ENCODE measurements at places on chromosomes 1 and 21.
A peak's percentile ranks its signal among the peaks of the same experiment; 100 is the strongest.

DNA sequence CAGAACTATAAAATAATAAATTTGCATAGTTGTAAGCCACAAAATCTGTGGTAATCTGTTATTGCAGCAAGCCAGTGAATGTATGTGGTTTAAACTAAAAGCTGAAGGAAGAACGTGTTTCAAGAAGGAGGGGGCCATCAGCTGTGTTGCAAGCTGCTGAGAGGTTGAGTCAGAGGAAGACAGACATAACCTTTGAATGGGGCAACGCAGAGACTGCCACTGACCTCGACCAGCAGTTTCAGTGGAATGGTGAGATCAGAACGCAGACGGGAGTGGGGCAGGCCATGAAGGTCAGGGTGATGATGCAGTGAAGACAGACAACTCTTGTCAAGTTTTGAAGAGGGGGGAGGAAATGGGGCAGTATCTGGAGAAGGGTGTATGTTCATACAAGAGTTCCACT is 23.2 kb upstream of the QSOX1 start:
- no peak for DNase-seq

GRCh38 chr1:156860628-156861423 is at the start of gene NTRK1:
Gene NTRK1 (plus strand): TSS chr1:156860865. CDS start chr1:156860935, 70 bp downstream.
- peak; percentile 47 for DNase-seq

- DNase-seq, result no peak
These were observed 86.0 kb downstream of the LRRC53 start for GRCh38 chr1:74426208-74426937.

DNA sequence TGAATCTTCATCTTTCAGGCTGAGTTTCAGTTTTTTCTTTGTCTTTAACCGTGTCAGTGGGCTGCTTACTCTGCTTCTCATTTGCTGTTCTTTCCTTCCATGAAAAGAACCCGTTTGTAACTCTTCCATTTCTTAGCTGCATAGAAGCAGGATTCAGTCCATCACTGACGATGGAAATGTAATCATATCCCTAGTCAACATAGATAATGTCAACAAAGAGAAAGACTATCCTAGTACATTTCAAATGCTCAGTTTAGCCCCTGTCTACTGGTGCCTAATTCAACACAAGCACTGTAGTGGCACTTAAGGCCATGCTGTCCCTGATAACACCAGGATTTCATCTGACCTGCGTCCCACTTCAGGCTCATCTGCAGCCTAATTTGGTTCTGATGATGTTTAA is 376 bp downstream of the GBP1 start:
- DNase-seq, result no peak

DNA sequence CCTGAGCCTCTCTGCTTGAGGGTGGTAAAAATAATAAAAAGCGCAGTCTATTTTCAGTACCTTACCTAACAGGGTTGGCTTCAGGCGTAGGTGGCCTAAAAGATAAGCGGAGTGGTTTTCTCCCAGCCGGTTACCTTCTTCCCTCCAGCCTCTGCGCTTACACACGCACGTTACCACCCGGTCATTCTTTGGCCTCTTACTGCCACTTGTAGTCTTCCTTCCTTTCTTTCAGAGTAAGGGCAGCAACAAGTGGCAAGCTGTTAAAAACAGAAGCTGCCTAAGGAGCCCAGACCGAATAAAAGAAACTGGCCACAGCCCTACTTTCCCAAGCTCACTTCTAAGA is 35.4 kb downstream of the CLCA1 start:
- no peak for DNase-seq

- DNase-seq, result no peak
These were observed 1.6 kb upstream of the DNMT3L start for GRCh38 chr21:44263221-44263760.

DNA sequence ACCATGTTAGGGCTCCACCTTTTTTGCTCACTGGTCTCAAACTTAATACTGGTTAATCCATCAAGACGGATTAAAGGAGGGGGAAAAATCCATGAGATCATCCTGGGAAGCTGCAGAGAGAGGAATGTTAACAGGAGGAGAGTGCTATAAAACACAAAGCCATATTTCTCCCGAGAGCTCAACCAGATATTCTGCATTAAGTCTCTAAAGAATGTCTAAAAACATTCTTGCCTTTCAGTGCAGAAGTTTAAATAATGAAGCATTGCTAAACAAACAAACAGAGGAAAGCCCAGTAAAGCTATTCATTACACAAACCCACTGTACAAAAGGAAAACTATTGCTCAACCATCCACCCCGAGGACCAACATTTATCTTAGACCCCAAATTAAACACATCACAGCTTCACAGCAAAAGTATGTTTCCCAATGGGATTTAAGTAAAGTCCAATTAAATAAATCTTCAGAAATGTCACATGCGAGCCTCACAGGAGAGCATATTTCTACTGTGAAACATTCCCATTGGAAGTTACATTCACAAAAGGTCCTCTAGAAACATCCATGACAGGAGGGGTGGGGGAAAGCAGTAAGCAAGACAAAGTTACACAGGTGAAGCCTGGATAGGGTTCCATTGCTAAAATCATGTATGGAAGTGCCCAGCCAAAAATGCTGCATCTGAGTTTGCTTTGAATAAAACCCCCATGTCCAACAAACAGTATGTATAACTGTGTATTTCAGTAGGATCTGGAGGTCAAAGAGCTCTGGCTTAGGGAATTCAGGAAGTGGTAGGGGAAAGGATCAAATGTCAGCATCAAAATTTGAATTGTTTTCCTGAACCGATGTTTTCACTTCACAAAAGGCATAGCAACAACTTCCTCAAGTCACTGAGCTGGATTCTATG is 23.3 kb downstream of the DUSP10 start:
- DNase-seq, result no peak

DNA sequence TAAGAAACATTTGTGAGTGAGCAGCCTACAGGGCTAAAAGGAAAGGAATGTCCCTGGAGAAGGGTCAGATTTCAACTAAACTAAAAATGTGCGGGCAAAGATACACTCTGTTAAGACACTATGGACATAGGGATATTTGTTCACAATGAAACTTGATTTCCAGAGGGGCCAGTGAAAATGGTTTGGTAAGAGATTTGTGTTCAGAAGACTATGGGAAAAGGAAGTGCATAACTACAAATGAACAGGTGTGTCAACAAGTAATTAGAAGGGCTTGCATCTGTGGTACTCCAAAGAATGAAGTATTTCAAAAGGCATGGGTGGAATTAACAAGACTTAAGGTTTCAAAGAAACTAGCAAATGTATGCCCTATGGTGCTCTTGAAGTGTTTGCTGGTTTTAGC is 60.4 kb downstream of the NME7 start:
- DNase-seq, result peak; percentile 3

DNA sequence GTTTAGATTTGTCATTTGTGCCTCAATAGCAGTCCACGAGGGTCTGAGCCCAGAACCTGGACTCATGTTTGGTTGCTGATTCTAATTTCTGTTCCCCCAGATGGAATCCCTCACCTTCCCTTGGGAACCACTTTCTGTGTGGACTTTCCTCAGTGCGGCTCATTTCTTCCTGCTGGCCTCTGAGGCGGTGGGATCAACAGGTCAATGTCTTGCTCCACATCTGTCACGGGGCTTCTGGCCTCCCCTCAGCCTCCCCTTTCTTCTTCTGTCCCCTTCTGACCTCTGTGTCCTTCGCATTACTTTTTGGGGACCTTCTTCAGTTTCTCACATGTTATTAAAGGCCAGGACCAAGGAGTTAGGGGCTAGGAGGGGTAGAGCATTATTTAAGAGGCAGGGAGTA is 49.2 kb upstream of the PRELP start:
- no peak for DNase-seq

GRCh38 chr1:18716112-18716784 is 85.6 kb downstream of the PAX7 start:
- no peak for DNase-seq

DNA sequence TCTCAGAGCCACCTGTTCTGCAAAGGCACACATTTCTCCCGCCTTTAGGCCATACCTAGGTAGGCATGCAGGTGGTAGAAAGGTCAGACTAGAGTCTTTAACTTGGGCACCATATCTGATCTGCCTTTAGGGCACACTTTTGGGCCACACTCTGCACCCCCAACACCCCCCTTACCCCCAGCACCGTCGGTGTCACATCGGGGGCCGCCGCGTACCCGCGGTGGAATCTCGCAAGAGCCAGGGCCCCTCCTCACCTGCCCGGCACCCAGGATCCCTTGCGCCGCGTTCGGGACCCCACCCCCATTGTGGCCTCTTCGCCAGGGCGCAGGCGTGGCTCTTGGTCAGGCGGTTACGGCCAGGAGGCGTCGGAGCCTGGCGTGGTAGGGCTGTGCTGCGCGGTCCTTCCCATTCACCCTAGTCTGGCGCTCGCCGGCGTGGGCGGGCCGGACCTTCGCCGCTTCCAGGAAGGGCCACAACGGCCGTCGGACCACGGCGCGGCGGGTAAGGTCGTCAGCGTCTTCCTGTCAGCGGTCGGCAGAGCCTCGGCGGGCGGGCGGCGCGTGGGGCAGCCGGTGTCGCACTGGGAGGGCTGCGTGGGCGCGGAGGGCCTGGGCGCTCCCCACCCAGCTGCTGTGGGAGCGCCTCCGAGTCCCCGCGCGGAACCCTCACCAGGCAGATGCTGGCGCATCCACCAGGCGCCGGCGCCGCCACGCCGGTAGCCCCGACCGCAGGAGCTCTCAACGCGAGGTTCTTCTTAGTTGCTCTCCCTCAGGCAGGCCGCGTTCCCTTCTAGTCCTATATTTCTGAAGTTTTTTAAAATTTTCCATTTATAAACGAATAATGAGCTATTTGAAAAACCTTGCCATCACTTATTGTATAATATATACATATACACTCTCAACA is at the start of gene DNAH14:
Gene DNAH14 (plus strand): TSS at position 341 of the 903 bp plus-strand sequence. CDS start 23,028 bp downstream, outside the sequence.
- peak; percentile 71 for DNase-seq

DNA sequence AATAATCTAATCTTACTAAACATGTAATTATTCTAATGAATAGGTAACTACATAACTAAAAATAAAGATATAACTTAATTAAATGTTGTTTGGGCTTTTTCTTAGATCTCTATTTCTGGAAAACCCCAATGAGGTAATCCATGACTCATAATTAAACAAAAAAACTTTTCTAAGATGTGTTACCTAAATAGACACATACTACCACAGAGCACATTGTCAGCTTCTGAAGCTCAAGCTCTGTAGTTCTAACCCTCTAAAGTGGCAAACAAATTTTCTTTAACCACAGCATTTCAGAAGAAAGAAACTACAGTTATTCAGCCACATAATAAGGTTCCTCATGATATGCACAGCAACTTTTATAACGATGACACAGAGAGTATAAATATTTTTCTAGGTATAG is 4.2 kb downstream of the OR6K3 start:
- DNase-seq, result no peak

DNA sequence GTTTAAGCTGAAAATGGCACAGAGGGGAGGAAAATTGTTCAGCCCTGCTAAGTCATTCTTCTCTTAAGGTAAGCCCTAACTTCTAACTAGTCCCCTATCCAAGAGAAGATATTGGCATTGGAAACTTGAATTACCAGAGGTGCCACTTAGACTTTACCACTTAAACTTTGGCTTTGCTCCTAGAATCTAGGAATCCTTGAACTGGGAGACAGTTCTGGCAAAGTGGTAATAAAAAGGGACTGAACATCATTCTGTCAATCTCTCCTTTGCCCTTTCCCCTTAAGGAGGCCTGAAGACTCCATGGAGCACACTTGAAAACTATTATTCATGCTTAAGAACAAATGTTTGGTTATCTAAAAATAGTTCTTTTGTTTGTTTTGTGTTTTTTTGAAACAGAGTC is 8.4 kb downstream of the ATP1A4 start:
- peak; percentile 97 for DNase-seq

DNA sequence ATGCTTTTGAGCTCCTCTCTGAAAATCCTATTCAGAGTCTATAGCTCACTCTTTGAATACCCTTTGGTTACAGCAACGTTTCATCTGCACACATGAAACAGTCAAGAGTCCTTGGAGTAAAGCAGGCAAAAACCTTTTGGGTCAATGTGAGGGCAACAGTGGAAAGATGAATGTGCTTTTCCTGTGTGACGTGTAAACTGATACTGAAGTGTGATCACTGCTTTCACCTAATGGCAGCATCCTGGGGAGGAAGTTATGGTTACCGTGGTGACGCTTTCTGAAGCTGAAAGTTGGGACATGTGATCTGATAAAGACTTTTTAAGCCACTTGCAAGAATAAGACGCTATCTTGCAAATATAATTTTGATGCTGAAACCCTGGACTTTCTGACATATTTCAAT is 160.0 kb downstream of the SEC16B start:
- DNase-seq, result no peak

DNA sequence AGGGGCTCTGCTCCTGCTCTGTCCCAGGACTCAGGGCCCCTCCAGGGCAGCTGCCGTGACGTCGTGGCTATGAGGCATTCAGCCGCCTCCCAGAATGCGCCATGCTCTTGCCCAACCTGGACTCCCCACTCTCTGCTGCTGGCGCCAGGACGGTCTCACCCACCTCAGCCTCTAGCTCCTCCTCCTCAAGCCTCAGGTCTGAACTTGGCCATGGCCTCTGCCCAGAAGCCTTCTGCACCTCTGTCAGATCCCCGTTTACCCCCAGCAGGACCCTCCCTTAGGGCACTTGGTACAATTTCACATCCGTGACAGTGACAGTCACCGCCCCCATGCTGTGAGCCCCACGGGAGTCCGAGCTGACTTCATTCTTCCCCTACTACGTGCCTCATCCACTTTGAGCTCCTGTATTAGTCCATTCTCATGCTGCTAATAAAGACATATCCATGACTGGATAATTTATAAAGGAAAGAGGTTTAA is 4.9 kb downstream of the CSTB start:
- DNase-seq, result no peak

DNA sequence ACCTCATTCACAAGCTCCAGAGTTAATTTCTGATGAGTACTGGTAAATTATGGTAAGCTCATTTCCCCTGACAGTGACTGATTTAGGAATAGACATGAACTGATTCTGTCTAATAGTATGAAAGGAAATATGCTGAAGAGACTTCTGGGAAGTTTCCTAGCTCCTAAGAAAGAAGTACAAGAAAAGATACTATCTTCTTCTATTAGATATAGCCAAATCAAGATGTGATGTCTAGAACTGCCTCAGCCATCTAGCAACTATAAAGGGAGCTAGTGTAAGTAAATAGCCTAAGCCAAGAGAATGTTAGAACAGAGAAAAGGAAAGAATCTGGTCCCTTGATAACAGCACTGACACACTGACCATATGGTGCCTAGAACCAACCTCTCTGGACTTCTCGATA is 10.7 kb upstream of the PHTF1 start:
- no peak for DNase-seq

DNA sequence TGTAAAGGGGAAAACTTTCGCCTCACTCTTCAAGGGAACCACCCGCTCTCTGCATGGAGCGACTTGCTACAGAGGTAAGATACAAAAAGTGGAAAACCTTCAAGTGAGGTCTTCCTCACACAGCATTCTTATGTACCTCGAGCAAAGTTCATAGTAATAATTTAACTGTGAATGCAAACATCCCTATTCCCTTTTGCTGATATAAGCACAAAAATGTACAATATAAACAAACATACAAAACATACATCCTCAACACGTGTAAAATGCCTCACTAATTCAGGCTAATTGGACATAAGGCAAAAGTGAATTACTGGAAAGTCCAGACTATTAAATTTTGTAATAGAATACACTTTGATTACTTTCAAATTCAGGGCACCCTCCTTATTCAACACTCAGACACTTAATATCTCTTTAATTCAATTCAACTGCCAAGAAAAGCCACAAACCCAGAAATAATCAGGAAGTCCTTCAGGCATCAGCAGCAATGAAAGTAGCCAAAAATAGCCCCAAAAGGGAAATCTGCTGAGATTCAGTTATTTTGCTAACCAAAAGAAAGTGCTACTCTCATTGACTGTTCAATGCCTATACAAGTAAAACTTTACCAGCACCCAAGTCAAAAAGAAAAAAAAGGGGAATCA is 15.2 kb upstream of the LMX1A start:
- DNase-seq, result peak; percentile 17

- no peak for DNase-seq
These were observed 104.8 kb downstream of the CSMD2 start for GRCh38 chr1:34060187-34060730.

GRCh38 chr1:20279509-20279908 is 11.2 kb upstream of the VWA5B1 start:
- no peak for DNase-seq
